Right ventricle myocardium inferior (tissue), 1 donor: ENCODE measurements at places on chromosomes 5 and 9.
A peak's percentile ranks its signal among the peaks of the same experiment; 100 is the strongest.

- no peak for DNase-seq
These were observed 151.1 kb downstream of the ARL15 start for GRCh38 chr5:54159153-54159892.

GRCh38 chr5:14351086-14351661 lies 208.0 kb downstream of the TRIO start:
- DNase-seq = no peak

- DNase-seq = no peak
These were observed 133.9 kb downstream of the ADCY2 start for GRCh38 chr5:7529880-7530279.

DNA sequence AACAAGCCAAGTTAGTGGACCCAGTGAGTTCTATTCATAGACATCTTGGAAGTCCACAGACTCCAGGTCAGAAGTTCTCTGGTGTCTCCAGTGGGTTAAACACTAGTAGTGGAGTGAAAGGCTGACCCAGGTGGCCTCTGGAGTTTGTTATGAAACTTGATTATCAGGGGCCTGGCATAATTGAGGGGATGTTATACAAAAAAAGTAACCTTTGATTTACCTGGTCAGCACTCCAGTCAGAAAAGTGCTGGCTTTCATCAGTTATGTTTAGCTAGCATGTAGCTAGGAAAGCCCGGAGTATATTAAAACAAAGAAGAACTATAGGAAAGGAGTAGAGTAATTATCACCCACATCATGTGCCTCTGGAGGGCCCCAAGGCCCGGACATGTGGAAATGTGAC lies 171.1 kb downstream of the CD180 start:
- DNase-seq = no peak

- DNase-seq = peak; percentile 82
These were observed 44.0 kb downstream of the IRF1 start for GRCh38 chr5:132446621-132447020.

DNA sequence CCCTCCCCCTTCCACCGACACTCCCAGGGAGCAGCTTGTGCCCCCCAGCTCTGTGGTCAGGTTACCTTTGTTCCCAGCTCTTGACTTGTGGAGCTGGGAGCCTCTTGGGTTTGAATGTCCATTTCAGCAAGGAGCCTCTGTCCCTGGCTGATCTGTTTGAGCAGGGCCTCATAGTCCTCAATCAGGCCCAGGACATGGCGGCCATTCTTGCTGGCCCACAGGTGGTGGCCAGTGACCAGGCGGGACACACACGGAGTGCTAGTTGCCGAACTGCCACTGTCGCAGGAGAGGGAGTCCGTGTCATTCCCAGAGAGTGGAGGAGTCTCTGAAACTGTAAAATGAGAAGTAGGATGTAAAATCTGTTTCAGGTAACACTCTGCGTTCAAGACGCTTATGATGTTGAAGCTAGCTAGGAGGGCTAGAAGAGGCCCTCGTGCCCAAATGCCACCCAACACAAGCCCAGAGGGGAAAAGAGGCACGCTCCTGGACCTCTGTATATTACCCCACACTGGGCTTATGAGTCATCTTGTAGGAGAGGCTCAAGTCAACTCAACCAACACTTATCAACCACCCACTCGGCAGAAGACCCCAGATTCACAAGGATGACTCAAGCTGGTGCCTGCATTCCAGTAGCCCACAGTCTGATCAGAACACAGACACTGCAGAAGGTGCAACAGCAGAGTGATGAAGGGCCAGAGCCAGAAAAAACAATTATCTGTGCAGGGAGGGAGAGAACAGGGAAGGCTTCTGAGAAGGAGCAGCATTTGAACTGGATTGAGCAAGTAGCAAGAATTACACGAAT lies 177.0 kb downstream of the CDK5RAP2 start:
- DNase-seq = no peak

DNA sequence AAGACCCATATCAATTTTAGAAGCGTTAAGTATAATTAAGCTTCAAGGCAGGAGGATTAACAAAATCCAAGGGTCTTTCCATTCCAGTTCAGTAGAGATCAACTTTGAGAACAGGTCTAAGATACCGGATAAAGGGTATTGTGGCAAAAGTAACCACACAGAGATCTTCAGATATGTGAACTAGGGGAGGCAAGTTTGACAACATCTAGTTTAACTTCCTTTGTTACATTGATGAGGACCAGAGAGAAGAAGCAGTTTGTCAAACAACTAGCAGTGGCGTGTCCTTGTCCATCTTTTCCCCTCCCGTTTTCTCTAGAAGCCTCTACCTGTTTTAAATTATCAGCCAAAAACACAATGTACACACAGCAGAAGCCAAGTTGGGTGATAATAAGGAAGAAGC lies 8.6 kb downstream of the SLC36A2 start:
- no peak for DNase-seq
